Bone marrow (tissue), 2 donors: ENCODE measurements at places on chromosomes 5 and 9.

GRCh38 chr5:42876375-42876844, 64.7 kb upstream of the SELENOP start:
- DNase-seq: no peak

GRCh38 chr5:16855485-16855884, 80.6 kb downstream of the MYO10 start:
- no peak for DNase-seq

DNA sequence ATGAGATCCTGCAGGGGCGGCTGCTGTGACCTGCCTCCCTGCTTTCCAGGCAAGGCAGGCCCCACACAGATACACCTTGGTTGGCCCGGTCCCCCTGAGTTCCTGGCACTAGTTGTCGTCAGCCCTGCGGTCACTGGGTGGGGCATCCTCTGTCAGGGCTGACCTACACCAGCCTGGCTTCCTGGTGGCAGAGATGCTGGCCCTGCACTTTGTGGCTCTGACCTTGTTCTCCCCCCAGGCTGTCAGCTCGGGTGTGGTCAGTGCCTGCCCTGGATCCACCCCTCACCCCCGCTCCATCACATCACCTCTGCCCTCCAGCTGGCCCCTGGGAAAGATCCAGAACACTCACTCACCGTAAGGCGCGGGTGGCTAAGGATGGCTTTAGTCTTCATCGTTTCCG, 74.1 kb downstream of the PHF2 start:
- no peak for DNase-seq

- no peak for DNase-seq
Measured at GRCh38 chr5:10233505-10233904, 16.2 kb downstream of the ATPSCKMT start.

- peak; percentile 71 for DNase-seq
Measured at GRCh38 chr9:93575796-93576257, 557 bp upstream of the PHF2 start.

GRCh38 chr5:2208239-2208544, 325.5 kb upstream of the IRX4 start:
- no peak for DNase-seq

DNA sequence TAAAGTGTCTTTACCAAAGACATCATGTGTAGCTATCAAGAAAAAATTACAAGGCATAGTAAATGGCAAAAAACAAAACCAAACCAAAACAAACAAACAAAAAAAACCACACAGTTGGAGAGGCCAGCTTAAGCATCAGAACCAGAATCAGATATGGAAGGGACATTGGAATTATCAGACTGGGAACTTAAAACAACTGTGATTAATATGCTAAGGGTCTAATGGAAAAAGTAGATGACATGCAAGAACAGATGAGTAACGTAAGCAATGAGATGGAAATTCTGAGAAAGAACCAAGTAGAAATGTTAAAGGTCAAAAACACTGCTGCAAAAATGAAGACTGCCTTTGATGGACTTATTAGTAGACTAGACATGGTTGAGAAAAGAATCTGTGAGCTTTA, 75.9 kb downstream of the FBXO38 start:
- no peak for DNase-seq

DNA sequence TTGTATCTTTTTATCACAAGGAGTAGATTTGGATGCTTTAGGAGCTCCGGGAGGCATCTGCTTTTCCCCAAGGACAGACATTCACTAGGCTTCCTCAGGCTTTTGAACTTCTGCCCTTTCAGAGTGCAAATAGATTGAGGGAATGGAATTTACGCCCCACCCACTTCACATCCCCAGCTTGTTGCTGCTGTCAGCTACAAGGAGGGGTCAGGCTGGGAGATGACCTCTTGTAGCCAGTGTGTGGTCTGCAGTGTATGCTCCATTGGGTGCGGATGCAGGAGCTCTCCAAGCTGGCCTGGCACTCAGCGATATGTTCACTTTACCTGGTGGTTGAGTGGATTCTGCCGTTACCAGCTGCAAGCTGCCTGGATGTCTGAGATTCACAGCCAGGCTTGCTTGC, 6.4 kb downstream of the TNFSF15 start:
- DNase-seq: no peak

DNA sequence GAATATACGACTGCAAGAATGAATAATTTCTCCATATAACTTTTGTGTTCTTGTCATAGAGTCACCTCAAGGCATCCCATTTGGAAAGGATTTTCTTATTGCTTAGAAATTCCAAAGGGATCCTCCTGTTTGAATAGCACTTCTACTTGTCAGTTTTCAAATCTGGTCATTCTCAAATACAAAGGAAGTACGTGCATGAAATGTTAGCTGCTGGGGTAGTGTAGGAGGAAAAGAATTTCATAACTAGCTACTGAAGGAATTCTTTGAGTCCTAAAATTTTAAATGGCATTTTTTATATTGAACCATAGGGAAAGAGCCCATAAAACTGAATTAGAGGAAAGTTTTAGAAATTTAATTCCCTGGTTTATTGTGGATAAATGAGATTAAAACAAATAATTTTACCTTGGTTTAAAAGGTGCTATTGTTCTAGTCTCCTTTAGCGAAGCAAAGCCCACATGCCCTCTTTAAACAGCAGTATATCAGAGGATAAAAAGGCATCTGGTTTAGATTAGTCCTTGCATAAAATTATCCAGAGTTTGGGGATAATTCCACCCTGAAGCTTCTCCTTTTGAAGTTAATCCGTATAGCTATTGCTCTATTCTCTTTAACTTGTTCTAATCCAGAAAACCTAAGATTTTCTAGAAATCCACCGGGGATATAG, 2.0 kb upstream of the MPDZ start:
- no peak for DNase-seq

DNA sequence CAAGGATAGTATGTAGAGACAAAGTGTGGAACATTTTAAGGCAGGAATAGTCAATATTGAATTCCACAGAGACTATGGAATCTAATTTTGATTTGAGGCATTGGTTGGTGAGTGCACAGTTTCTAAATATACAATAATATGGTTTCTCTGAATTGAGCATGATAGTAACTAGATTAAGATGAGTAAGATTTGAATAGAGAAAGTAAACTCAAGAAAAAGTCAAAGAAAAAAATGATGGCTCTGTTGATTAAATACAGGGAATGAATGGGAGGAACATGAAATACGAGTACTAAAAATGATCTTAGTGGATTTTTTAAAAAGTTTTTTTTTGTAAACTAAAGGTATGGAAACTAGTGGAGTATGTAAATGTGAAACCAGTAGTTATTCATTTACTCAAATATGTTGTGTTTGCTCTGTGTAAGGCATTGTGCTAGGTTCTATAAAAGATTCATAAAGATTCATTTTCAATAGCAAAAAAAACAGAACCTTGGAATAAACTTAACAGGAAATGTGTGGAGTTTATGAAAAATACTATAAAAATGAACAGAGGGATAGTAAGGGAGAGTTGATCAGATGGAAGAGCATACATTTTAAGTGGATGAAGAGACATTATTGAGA, 101.2 kb downstream of the ZCCHC7 start:
- no peak for DNase-seq

- DNase-seq: no peak
Measured at GRCh38 chr5:159951834-159952233, 35.6 kb downstream of the ADRA1B start.

DNA sequence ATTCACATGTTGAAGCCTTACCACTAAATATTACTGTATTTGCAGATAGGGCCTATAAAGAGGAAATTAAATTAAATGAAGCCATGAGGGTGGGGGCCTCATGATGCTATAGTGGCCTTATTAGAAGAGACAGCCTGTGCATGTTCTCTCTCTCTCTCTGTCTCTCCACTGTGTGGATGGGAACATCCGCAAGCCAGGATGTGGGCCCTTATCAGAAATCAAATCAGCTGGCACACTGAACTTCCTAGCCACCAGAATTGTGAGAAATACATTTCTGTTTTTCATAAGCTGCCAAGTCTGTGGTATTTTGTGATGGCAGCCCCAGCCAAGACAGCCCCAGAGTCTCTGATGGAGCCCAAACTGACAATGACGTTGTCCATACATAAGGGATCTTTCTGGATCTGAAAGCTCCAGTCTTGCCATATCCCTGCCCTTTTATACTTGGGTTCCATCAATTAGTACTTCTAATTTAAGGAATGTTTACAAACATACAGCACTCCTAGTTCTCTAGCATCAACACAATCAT, 300.5 kb upstream of the ATP10B start:
- no peak for DNase-seq

DNA sequence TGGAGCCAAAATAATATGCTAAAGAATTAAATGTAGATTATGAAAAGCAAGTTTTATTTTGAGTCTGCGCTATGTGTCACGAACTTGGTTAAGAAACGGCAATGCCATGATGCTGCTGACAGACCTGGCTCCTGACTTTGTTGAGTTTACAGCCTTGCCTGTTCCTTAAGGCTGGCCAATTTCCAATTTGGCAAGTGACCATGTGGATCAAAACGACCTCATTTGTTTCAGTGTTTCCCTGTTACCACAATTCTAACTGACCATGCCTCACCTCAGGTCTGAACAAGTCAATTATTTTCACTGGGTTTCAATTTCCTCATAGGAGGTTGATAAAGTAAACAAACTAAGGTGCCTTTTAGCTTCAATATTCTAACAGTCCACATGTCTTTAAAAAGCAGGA, 461.4 kb downstream of the ZNF608 start:
- DNase-seq: no peak

GRCh38 chr9:6686396-6686795, 40.9 kb upstream of the GLDC start:
- DNase-seq: no peak

GRCh38 chr5:88663793-88664216, 219.2 kb downstream of the MEF2C start:
- DNase-seq: no peak

DNA sequence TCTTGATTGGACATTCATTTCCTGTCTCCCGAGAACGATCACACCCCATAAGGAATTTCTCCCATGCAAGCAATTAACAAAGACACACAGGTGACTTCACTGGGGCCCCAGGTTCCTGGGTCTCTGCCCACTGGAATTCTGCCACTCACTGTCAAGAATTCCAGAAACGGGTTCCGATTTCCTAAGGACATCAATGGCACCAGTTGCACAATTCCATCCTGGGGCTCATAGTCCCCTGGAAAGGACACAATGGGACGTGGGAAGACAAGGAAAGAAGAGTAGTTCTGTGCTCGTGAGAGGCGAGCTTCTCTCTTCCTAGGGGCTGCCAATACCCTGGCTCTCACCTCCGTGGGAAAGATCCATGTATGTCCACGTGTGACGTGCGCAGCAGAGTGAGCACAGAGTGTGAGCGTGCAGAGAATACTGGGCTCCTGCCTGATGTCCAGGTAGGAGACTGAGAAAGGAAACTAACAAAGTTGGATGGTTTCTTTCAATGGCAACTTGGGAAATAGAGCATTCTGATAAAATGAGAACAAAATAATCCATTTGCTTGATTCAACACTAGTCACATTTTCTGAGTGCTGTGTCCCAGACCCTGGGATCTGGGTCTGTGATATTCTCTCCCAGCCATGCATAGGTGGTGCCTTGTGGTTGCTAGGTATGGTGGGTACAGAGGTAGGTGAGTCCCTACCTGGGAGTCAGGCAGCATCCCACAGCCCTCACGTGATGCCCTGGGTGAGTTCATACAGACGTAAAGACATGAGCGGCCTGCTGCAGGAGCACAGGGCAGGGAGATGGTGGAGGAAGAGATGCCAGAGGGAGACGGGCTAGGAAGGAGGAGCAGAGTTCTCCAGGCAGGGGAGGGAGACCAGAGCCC, 159.8 kb downstream of the COL23A1 start:
- DNase-seq: no peak

DNA sequence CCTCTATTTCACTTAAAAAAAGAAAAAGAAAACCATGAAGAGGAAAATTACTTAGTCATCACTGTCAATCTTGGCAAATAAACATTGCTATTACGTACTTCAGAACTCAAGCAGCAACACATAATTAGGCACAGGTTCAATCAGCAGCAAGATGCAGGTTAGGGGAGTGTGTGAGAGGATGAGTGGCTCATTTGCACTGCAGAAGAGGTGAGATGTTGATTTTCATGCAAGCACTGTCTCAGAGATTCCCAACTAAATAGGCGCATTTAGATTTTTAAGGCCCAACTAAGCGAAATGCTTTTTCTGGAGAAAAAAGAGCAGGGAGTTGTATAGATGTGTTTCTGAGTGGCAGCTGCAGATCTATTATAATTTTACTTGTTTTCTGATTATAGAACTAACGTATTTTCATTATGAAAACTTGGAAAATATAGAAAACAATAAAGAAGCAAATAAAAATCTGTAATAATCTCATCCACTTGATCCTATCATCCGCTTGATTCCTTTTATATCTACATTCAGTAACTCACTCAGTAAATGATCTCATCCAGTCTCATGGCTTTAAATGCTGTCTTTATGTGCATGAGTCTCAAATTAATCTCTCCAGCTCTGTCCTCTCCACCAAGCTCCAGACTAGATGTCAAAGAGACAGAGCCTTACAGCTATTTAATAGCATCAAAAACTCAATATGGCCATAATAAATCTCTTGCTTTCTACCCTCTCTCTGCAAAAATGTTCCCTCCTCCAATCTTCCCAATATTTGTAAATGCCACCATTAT, 162.5 kb downstream of the ZNF462 start:
- no peak for DNase-seq

DNA sequence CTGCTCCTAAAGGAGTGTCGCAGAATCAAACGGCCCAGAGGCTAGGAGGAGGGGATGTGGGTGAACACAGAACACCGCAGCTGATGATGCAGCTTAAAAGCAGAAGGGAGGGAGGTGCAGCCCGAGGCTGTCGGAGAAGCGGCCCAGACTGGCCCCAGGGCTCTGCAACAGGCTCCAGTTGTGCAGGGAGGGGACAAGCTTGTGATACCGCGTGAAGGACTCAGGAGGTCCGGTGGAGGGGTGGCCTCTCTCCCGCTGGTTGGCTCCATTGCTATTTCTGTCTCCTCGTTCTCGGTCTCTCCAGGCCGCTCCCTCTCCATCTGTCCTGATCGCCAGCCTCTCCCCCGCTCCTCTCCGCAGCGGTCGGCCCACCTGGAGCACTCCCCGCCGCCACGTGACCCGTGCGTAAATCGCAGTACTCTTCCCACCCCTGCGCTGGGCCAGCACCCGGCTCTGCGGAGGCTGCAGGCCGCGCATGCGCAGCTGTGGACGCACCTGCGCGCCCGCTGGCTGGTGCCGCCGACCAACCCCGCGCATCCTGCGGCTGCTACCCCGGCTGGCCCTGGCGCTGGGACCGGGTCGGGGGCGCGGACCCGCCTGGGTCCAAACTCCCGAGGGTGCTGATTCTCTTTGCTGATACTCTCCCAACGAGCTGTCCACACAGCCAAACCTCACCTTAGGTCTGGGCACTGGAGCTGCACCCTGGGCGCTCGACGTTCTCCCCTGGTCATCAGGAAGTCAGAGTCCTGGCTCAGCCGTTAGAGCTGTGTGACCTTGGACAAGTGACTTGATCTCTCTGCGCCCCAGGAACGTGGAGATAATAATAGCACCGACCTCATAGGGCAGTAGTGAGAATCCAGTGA, 3.7 kb upstream of the STXBP1 start:
- no peak for DNase-seq
